SK-MEL-5 (cell line): ENCODE measurements at places on chromosomes 4 and X.
A peak's percentile ranks its signal among the peaks of the same experiment; 100 is the strongest.

- peak; percentile 36 for DNase-seq
Measured at GRCh38 chr4:127479031-127479622, 153.6 kb upstream of the INTU start.

- no peak for DNase-seq
Measured at GRCh38 chrX:30147996-30148643, 67.2 kb upstream of the MAGEB2 start.

- DNase-seq: no peak
Measured at GRCh38 chr4:106269711-106270110, 46.3 kb downstream of the TBCK start.

GRCh38 chr4:76276813-76277212 lies 25.3 kb downstream of the FAM47E start:
- no peak for DNase-seq

- DNase-seq: no peak
Measured at GRCh38 chrX:153821066-153821465, 9.3 kb downstream of the PDZD4 start.

DNA sequence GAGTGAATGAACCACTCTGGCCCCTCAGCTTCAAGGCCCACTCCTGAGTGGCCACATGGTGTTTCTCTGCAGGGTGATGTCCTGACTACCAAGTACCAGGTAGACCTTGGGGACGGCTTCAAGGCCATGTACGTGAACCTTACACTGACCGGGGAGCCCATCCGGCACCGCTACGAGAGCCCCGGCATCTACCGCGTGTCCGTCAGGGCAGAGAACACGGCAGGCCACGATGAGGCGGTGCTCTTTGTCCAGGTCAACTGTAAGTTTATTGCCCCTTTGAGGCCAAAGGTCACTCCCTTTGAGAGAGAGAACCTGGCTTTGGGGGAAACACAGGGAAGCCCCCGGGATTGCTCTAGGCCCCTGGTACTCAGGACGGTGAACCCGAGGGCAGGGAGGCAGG lies 216.0 kb downstream of the AFAP1 start:
- DNase-seq: no peak

GRCh38 chrX:9301836-9302235 lies 163.0 kb upstream of the TBL1X start:
- DNase-seq: no peak

GRCh38 chrX:124804962-124805361 lies 458.6 kb downstream of the SH2D1A start:
- no peak for DNase-seq

- no peak for DNase-seq
Measured at GRCh38 chr4:127622921-127623796, 9.6 kb upstream of the INTU start.

GRCh38 chrX:111083081-111083480 lies 12.9 kb upstream of the PAK3 start:
- DNase-seq: peak; percentile 1

DNA sequence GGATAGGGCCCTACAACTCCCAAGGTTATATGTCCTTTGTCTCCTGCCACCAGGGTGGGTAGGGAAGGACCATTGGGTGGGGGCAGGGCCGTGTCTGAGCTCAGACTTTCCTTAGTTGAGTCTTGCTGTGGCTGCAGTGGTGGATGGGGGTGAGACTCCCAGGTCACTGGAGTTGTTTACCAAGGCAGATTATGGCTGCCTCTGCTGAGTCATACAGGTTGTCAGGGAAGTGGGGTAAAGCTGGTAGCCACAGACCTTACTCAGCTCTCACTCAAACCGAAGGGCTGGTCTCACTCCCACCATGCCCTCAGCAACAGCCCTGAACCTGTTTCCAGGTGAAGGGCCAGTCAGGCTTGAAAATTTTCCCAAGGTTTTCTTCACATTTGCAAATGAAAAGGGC lies 58.8 kb upstream of the FAAH2 start:
- no peak for DNase-seq

- no peak for DNase-seq
Measured at GRCh38 chr4:90875791-90876190, 748.6 kb downstream of the CCSER1 start.

- no peak for DNase-seq
Measured at GRCh38 chrX:44568196-44568595, 25.5 kb upstream of the FUNDC1 start.

DNA sequence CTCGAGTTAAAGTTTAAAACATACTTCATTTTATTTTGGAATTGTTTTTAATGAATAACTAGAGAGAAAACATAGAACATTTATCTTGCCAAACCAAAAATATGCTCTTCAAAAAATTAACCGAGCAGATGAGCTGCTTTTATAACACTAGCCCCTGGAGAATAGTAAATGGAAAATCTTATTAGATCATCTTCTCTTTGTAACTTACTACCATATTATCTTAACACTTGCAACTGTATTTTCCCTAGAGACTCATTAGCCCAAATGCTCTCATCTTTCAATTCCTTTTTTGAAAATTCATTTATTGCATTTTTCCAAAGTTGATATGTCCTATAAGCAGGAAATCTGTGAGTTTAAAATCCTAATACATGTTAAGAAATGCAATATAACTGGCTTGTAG lies 143.3 kb downstream of the CAMK2D start:
- DNase-seq: no peak

GRCh38 chrX:129556806-129557315 lies 16.8 kb downstream of the OCRL start:
- no peak for DNase-seq

DNA sequence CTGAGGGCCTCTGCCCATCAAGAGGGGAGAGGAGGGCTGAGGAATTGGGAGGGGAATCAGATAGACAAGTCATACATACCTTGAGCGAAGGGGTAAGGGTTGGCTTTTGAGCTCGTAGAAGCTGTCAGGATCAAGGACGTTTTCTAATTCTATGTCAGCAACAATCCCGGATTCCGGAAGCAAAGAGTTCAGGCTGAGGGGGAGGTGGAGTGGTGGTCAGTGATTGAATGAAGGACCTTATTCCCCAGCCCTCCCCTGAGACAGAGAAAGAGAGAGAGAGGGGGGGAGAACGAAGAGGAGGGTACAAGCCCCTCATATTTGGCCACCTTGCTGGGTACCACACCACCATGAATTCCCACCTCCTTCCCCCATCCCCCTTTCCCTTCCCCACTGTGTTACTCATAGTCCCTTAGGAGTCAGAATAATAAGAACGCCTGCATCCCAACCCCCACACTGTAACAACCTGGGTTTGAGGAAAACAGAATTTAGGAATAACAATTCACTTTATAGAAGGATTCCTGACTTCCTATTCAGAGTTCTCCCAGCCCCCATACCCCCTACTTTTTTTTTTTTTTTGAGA lies 2.7 kb downstream of the TFE3 start:
- no peak for DNase-seq

DNA sequence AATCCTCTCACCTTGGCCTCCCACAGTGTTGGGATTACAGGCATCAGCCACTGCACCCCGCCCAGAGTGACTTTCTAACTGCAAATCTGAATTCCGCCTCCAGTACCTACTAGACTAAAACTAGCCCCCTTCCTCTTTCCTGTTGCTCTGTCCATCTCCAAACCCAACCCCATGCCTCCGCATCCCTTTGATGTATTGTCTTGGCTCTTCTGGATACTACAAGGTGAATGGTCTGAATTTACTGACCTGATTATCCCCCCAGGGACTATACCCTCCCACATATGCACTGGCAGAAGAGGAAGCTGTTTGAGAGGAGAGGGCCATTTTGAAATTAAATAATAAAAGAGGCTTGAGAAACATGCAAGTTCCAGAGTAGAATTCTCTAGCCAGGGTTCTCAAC lies 17.7 kb upstream of the TFDP3 start:
- no peak for DNase-seq

- no peak for DNase-seq
Measured at GRCh38 chrX:49829016-49829415, at the start of gene PAGE4. Gene PAGE4 (plus strand): TSS chrX:49829303. CDS start chrX:49830429, 1,126 bp downstream.

DNA sequence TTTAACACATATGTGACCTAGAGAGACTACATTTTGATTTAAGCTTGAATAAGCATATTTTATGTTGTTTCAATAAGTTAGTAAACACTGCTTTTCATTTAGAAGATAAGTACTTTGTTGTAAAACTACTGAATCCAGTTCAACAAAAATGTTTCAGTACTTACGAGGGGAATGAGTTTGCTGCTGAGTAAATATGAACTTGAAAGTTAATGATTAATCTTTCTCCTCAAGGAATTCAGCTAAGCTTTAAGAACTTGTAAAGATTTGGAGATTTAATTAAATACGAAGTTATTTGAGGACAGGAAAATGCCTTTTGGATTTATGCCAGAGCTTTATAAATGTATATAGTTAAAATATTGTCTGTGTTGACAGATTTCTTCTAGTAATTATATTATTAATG lies 933.0 kb upstream of the LCORL start:
- no peak for DNase-seq

DNA sequence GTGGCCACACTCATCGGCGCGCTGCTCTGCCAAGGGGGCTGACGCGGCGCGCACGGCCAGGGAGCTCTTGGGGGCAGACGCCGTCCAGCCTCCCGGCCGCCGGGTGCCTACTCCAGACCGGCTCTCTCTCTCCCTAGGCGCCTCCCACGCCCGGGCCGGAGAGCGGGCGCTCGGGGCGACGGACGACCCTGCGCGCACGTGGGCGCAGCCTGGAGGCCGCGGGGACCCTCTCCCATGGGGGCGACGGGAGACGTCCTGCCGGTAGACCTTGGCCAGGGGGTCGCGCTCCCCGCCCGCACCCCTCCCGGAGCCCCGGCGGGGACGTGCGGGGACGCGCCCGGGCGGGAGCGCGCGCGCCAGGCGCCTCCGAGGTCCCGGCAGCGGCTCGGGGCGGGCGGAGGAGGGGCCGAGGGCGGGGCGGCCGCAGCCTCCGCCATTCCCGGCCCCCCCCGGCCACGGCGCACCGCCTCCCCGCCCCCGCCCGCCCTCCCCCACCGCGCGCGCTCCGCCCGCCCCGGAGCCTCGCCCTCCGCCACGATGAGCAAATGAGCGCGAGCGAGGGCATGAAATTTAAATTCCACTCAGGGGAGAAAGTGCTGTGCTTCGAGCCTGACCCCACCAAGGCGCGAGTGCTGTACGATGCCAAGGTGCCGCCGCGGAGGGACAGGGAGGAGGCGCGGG lies at the start of gene MSL3:
MSL3 (plus strand) TSS at position 519 of the 681 bp plus-strand sequence; CDS start at position 546, 27 bp downstream.
- DNase-seq: peak; percentile 38

DNA sequence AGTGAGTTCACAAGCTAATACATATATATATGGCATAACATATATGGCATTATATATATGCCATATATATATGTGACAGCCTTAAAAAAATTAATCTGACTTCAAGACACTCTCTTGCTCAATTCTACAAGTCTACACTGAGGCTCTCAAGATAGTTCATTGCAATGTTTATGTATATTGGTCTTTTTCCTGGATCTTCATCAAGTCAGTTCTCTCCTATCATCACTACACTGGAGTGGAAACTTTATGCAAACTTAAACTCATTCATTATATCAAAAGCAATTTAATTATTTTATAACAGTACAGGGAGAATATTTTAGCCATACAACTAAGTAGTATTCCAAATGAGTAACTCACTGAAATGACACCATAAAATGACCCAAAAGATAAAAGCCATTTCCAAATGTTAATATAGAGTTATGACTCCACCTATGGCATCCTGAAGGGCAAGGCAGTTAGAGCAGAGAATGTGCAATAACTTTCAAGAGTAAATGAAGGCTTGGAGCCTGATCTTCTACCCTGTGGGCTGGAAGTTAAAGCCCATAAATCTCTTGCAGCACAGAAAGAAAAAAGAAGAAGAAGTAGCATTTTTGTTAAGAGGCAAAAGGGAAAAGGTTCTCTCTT lies 176.3 kb upstream of the SLIT2 start:
- peak; percentile 2 for DNase-seq

- no peak for DNase-seq
Measured at GRCh38 chrX:1468250-1468772, 15.6 kb upstream of the ASMTL start.

DNA sequence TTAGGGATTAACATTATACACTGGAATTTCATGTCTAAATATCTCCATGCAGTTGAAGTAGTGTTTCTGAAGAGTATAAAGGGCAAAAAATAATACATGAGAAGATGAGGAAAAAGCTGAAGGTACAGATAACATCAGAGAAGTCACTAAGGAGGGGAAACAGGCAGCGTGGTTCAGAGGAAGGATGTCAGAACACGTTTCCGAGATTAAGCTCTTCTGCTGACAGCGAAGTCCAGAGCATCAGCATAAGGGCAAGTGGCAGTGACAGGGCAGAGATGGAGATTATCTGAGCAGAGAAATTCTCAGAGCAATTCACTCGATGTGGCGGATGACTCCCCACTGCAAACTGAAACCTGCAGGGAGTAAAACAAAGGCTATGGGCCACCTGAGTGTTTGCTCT lies 443.2 kb upstream of the FRG1 start:
- no peak for DNase-seq

DNA sequence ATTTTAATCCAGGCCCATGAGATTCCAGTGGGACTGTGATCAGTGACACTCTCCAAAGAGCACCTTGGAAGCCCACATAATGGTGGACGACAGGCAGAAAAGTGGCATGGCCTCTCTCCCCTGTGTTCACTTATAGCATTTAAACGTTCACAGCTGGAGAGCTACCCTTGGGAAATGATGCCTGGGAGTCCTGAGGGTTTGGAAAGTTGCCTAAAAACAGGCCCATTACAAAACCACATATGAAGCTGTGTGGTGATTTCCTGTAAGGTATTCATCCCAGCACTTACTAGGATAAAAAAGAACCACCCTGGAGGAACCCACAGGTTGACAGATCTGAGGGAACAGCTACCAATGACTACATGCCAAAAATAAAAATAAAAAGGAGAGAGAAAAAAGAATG lies 193.2 kb downstream of the RASL11B start:
- peak; percentile 46 for DNase-seq

- DNase-seq: no peak
Measured at GRCh38 chr4:137471895-137472294, 60.4 kb downstream of the PCDH18 start.

DNA sequence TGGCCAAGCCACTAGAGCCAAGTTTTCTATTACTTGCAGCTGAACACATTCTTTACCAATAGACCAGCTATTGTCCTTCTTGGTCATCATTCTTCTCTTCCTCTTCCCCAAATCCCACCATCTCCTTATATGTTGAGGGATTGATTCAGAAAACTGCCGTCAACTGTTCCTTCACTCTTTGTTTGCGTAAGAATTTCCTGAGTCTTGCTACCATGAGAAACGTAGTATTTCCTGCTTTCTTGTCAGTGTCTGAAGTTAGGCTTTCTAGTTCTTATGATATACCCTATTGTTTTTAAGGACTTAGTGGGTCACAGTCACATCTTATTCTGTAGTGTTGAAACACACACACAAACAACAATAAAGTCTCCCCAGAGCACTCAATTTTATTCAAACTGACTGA lies 20.1 kb downstream of the IGFBP7 start:
- no peak for DNase-seq

GRCh38 chr4:142467088-142467487 lies 379.0 kb downstream of the INPP4B start:
- DNase-seq: no peak

GRCh38 chrX:128800138-128800537 lies 723.2 kb downstream of the SMARCA1 start:
- DNase-seq: peak; percentile 21
